Fibroblast of villous mesenchyme (primary cell): ENCODE measurements at places on chromosomes 7 and 10. TPM values are rescaled to one million over a fixed set of nuclear protein-coding genes. Genes with fewer than 3 reads are reported as not detected.

The CTBP2 gene
- 74.3 and 84.7 TPM in 2 replicates for total RNA-seq

The MRC1 gene
- under 0.01 TPM in 1 of 2 replicates, not detected in the other for total RNA-seq

The TMEM184A gene
- total RNA-seq = 0.64 and 0.86 TPM in 2 replicates

The ZNF746 gene
- 24.2 and 25.4 TPM in 2 replicates for total RNA-seq

The SFXN3 gene
- total RNA-seq = 81.6 and 97.0 TPM in 2 replicates

The LLCFC1 gene
- not detected in 2 replicates for total RNA-seq

The HMX2 gene
- not detected in 2 replicates for total RNA-seq
